ENCODE measurements at places on chromosomes 13 and 19. TPM values are rescaled to one million over a fixed set of nuclear protein-coding genes. Genes with fewer than 3 reads are reported as not detected.

DNA sequence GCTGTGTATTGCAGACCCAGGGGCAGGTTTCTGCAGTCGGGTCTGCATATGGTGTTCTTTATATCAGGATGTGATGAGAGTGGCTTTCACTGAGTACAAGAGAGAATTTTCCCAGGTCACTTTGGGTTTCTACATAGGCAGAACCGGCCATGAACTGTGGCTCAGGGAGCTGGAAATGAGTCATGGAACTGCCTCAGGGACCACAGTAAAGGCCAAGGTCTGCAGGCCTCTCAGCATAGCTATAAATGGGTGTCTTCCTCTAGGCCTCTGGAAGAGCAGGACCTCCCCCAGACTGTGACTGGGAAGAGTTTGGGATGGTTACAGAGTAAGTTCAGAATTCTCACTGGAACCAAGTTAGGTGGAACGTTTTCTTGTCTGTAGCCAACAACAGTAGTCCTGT lies 51.8 kb upstream of the ZNF681 start:
- no peaks in the 10 kb centered on the region for H3K27me3 ChIP-seq
- DNase-seq, result no peak
- no peaks in the 10 kb centered on the region for H3K4me1 ChIP-seq
- H3K27ac ChIP-seq, result no peak overlapping the region
- no peaks in the 10 kb centered on the region for H3K36me3 ChIP-seq
- H3K4me3 ChIP-seq, result no peak overlapping the region

DNA sequence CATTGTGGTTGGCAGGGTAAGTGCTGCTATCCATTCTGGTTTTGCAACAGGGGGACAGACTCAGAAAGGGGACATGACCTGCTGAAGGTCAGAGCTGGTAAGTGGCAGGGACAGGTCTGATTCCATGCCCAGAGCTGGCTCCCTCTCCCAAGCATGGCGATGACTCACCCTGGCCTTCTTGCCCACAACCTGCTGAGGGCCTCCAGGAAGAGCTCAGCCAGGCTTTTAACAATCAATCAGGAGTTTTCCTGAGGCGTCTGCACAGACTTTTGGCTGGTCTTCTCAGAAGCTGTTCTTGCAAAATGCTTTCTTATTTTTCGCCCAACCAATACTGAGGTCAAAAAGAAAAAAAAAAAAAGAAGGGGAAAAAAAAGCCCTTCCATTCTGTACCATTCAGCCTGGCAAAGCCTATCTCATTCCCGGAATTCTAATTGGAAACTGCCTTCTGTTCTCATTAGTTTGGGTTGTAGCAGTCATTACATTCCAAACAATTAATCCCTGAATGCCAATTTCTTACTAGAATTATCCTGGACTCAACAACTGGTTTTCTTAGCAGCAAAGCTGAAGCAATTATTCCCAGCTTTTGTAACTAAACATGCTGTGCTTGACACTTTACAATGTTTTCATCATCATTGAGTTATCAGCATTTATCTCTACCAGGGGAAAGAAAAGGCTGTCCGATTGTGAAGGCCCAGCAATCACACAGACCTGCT lies 17.7 kb downstream of the SIAH3 start:
- no peak for DNase-seq
- H3K36me3 ChIP-seq, result no peaks in the 10 kb centered on the region
- no peak overlapping the region for H3K27ac ChIP-seq
- H3K4me1 ChIP-seq, result no peaks in the 10 kb centered on the region
- no peaks in the 10 kb centered on the region for H3K27me3 ChIP-seq

GRCh38 chr19:15303105-15303780 lies 29.1 kb downstream of the BRD4 start:
- H3K4me3 ChIP-seq, result no peak overlapping the region
- H3K4me1 ChIP-seq, result peaks cover 87% of the 10 kb centered on the region
- H3K27me3 ChIP-seq, result no peaks in the 10 kb centered on the region
- no peaks in the 10 kb centered on the region for H3K36me3 ChIP-seq
- H3K27ac ChIP-seq, result no peak overlapping the region
- no peak for DNase-seq

DNA sequence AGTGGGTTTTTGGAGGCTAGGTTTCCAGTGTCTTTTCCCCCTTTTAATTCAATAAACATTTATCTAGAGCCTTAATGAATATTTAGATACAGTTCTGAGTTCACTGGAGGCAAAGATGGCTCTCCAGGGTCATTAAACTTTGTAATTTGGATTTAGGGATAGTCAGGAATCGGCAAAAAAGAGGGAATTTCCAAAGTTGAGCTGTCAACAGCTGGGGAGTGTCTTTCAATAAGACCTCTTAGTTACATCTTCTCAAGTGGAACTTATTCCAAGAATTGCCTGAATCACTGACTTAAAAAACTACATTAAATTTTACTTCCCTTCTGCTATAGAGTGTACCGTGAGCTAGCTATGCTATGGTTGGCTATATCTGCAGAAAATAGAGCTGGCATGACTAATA lies 2.0 kb downstream of the LRCH1 start:
- H3K36me3 ChIP-seq, result no peaks in the 10 kb centered on the region
- H3K4me1 ChIP-seq, result peaks cover 44% of the 10 kb centered on the region
- no peaks in the 10 kb centered on the region for H3K27me3 ChIP-seq

GRCh38 chr19:17125062-17125727 lies 49.6 kb downstream of the MYO9B start:
- H3K4me3 ChIP-seq, result peak overlapping the region; percentile 4
- H3K4me1 ChIP-seq, result peaks cover 25% of the 10 kb centered on the region
- no peak for DNase-seq
- H3K27ac ChIP-seq, result peak overlapping the region; percentile 36

DNA sequence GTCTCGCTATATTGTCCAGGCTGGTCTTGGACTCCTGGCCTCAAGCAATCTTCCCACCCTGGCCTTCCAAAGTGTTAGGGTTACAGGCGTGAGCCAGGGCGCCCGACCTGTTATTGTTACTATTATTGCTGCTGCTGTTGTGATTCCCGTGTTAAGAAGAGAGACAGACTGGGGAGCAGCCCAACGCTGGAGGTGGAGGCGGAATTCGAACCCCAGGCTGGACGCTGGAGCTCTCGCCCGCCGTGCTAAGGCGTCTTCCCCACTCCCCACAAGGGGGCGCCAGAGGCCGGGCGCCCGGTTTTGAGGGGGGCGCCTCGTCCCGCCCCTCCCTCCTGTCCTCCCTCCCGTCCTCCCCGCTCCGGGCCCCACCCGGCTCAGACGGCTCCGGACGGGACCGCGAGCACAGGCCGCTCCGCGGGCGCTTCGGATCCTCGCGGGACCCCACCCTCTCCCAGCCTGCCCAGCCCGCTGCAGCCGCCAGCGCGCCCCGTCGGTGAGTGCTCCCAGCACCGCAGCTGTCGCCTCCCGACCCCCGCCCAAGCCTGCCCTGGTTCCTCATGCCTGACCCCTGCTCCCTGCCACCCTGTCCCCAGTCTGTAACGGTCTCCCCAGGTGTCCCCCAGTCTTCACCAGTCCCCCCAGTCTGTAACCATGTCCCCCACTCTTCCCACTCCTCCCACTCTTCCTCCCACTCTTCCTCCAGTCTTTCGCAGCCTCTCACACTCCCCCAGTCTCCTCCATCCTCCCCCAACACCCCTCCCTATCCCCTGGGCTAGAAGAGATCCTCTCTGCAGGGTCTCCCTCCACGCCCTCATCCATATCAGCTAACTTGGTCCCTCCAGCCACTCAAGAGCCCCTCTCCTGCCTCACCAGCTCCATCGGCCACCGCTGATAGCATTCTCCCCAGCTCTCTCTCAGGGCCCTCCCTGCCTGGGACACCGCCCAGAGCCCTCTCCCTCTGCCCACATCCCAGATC lies at the start of gene EHD2:
Gene EHD2, plus strand, starts transcription at position 377 of the 976 bp plus-strand sequence. CDS start 3,191 bp downstream, outside the sequence.
- H3K4me1 ChIP-seq, result peaks cover 10% of the 10 kb centered on the region
- H3K27me3 ChIP-seq, result no peaks in the 10 kb centered on the region
- H3K27ac ChIP-seq, result peak within 1 kb of the TSS; percentile 77
- peaks cover 29% of the 10 kb centered on the region for H3K36me3 ChIP-seq
- peak within 1 kb of the TSS; percentile 54 for H3K4me3 ChIP-seq

DNA sequence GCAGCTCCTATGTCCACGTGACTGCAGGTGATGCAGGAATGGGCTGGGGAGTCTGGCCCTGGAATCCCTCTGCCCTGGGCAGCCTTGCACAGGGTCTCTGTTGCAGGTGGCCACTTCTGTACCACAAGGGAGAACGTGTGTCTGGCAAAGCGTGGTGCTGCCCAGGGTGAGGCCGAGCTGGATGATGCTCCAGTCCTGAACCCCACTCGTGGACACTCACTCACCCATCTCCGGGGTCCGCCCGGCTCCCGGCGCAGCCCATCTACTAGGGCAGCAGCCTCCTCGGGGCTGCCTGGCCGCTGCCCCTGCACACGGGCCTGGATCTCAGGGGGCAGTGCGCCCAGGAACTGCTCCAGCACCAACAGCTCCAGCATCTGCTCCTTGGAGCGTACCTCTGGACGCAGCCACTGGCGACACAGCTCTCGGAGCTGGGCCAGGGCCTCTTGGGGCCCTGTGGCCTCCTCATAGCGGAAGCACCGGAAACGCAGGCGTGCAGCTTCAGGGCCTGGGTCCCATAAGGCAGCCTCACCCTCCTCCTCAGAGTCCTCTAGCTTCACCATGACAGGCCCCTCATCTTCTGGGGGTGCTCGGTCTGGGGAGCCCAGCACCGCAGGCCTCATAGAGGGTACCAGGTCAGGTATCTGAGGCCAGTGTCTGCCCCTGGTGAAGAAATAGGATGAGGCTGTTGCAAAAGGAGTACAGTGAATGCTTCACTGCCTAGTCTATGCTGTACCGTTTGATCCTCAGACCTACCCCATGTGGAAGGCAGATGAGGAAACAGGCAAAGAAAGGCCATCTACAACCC lies 2.2 kb downstream of the MZF1 start:
- peak; percentile 12 for DNase-seq
- peaks cover 17% of the 10 kb centered on the region for H3K4me1 ChIP-seq
- H3K4me3 ChIP-seq, result no peak overlapping the region

DNA sequence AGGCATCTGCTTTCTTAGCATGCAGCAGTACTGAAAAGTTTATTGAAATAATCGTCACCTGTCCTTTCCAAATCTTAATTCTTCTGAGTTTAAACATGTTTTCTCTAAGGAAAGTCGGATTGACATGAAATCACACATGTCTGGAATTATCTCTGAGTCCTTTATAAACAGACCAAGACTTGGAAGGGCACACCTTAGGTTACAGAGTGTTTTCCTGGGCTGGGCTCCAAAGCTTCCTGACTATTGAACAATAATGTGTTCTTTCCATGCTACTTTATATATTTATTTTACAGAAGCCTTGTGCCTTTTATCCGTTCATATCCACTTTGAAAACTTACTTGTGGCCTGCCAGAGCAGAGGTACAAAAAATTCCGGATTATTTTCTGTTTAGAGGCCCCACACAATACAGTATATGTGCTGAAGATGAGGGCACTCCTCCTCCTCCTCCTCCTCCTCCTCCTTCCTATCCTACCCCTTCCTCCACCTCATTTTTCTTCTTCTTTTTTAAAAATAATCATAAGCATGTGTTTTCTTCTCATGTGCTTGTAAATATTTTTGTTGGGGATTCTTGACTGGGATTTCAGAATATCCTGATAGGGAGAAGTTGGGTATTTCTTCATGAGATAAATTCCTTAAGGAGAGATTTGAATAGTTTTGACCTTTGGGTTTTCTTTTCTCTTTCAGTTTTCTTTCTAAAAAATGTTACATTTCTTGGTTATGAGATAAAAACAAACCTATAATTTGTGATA lies 52.3 kb downstream of the LRCH1 start:
- no peaks in the 10 kb centered on the region for H3K36me3 ChIP-seq
- no peak for DNase-seq
- H3K4me3 ChIP-seq, result no peak overlapping the region
- peaks cover 50% of the 10 kb centered on the region for H3K4me1 ChIP-seq
- H3K27ac ChIP-seq, result no peak overlapping the region

DNA sequence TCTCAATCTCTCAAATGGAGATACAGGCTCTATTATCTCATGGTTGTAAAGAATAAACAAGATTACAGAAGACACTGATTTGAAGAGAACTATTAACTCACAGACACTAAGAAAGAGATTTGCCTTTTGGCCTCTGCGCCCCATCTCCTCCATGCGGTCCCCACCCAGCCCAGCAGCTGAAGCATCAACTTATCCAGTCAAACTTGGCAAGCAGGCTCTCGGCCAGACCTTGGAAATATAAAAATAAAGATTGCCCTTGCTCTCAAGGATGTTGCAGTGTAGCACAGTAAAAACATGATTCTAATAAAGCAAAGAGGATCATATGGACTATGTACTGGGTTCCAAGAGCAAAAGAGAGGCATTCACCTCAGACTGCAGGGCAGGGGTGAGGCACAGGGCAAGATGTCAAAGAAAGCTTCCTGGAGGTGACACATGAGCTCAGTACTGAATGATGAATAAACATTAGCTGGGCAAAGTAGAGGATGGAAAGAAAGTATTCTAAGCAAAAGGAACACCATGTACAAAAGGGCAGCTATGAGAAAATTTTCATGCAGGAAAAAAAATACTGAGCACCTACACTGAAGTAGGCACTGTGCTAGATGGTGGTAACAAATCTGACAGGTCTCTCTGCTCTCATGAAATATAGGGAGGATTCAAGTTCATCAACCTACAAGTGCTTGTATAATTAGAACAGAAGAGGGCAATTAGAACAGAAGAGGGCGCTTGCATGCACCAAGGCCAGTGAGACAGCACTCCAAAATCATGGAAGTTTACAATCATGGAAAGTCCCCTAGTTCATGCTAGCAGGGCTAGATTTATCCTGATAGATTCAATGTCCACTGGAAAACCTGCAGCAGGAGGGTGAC lies 85.0 kb downstream of the SACS start:
- H3K36me3 ChIP-seq, result peaks cover 85% of the 10 kb centered on the region
- no peak for DNase-seq
- no peak overlapping the region for H3K4me3 ChIP-seq
- H3K4me1 ChIP-seq, result peaks cover 5% of the 10 kb centered on the region
- H3K27ac ChIP-seq, result no peak overlapping the region
- H3K27me3 ChIP-seq, result no peaks in the 10 kb centered on the region

- H3K4me1 ChIP-seq, result peaks cover 5% of the 10 kb centered on the region
- no peak overlapping the region for H3K27ac ChIP-seq
- H3K36me3 ChIP-seq, result no peaks in the 10 kb centered on the region
- H3K27me3 ChIP-seq, result no peaks in the 10 kb centered on the region
- no peak for DNase-seq
These were observed 6.5 kb downstream of the INSR start for GRCh38 chr19:7287722-7288121.

Gene PCDH17
- 5.0 TPM for total RNA-seq

Gene IGFL2
- not detected for total RNA-seq

Gene SSC5D
- 7.9 TPM for total RNA-seq

Gene OR1M1
- not detected for total RNA-seq
